Activated CD8-positive, alpha-beta T cell treated with anti-CD3 and anti-CD28 coated beads for 36 hours (primary cell): ENCODE measurements at places on chromosomes 7 and 10. TPM values are rescaled to one million over a fixed set of nuclear protein-coding genes. Genes with fewer than 3 reads are reported as not detected.

TAS2R41 gene
- total RNA-seq, result not detected

OPN1SW gene
- total RNA-seq, result not detected

HOXA6 gene
- not detected for total RNA-seq

CCZ1 gene
- total RNA-seq, result 107 TPM

OPALIN gene
- total RNA-seq, result not detected

CAV1 gene
- 0.74 TPM for total RNA-seq

SUFU gene
- 8.5 TPM for total RNA-seq

SLC39A12 gene
- not detected for total RNA-seq

TRIM50 gene
- total RNA-seq, result not detected

GRCh38 chr10:100749309-100750217 lies 4.2 kb downstream of the PAX2 start:
- H3K36me3 ChIP-seq, result no peaks in the 10 kb centered on the region
- peaks cover 26% of the 10 kb centered on the region for H3K4me1 ChIP-seq
- no peak overlapping the region for H3K27ac ChIP-seq
- H3K27me3 ChIP-seq, result peaks cover 74% of the 10 kb centered on the region
- H3K4me3 ChIP-seq, result no peak overlapping the region

GRCh38 chr10:61973906-61974305 lies 72.4 kb downstream of the ARID5B start:
- H3K4me1 ChIP-seq, result peaks cover 35% of the 10 kb centered on the region
- H3K4me3 ChIP-seq, result no peak overlapping the region

DNA sequence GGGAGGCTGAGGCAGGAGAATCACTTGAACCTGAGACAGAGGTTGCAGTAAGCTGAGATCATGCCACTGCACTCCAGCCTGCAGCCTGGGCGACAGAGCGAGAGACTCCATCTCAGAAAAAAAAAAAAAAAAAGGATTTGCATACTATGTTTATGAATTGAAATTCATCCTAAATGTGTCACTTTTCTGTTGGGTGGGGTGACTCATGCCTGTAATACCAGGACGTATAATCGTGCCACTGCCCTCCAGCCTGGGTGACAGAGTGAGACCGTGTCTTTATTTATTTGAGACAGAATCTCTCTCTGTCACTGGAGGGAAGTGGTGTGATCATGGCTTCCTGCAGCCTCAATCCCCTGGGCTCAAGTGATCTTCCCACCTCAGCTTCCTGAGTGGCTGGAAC lies 5.8 kb downstream of the ZNF212 start:
- DNase-seq, result peak; percentile 76
- H3K36me3 ChIP-seq, result peaks cover 28% of the 10 kb centered on the region
- peak overlapping the region; percentile 81 for H3K27ac ChIP-seq
- peak overlapping the region; percentile 3 for H3K4me3 ChIP-seq

- peaks cover 12% of the 10 kb centered on the region for H3K4me1 ChIP-seq
- DNase-seq, result peak; percentile 44
- H3K27ac ChIP-seq, result no peak overlapping the region
- H3K36me3 ChIP-seq, result no peaks in the 10 kb centered on the region
- H3K27me3 ChIP-seq, result peaks cover 1% of the 10 kb centered on the region
Observed at GRCh38 chr7:23277359-23277989, 21.7 kb upstream of the MALSU1 start.

GRCh38 chr10:128103229-128103714 lies 23.0 kb downstream of the MKI67 start:
- H3K27me3 ChIP-seq, result no peaks in the 10 kb centered on the region
- H3K4me1 ChIP-seq, result peaks cover 23% of the 10 kb centered on the region
- peaks cover 28% of the 10 kb centered on the region for H3K36me3 ChIP-seq
- DNase-seq, result peak; percentile 48
- H3K4me3 ChIP-seq, result no peak overlapping the region

DNA sequence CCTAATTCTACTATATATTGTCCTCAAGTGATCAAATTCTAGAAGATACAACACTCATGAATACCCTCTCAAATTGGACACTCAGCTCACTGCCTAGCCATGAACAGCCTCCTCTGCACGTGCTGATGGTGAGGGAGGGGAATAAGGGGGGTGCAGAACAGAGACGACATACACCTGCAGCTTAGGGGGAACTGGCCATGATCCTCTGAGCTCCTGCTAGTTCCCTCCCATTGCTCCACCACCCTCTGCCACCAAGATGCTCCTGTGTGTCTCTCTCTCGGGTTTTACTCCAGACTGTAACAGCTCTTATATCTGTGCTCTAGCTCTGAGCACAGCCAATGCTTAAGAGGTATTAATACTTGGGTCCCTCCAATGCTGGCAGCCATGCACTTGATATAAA lies 70.7 kb downstream of the VOPP1 start:
- H3K27me3 ChIP-seq, result no peaks in the 10 kb centered on the region
- no peak overlapping the region for H3K4me3 ChIP-seq
- H3K27ac ChIP-seq, result no peak overlapping the region
- DNase-seq, result no peak
- no peaks in the 10 kb centered on the region for H3K36me3 ChIP-seq

GRCh38 chr7:142120524-142120923 lies 9.0 kb downstream of the MGAM2 start:
- H3K27me3 ChIP-seq, result peaks cover 2% of the 10 kb centered on the region
- no peak for DNase-seq
- H3K4me3 ChIP-seq, result no peak overlapping the region
- H3K27ac ChIP-seq, result no peak overlapping the region
- no peaks in the 10 kb centered on the region for H3K36me3 ChIP-seq

DNA sequence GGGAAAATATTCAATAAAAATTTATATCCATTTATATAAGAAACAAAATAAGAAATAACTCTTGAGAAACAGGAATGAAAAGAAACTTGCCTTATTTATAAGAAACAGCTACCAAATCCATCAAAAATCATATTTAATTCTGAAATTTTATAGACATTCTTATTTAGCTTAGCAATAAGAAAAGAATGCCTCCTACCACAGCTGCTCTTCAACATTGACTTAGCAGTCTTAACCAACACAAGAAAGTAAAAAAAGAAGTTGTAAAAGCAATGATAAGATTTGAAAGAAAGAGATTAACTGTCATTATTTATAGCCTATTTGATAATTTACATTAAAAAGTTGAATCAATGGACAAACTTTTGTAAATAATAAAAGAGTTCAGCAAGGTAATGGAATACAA lies 212.8 kb downstream of the ZNF365 start:
- DNase-seq, result no peak
- peaks cover 5% of the 10 kb centered on the region for H3K27me3 ChIP-seq

GRCh38 chr7:113158756-113159155 lies 40.4 kb upstream of the SMIM30 start:
- H3K27ac ChIP-seq, result no peak overlapping the region
- H3K4me3 ChIP-seq, result no peak overlapping the region
- no peak for DNase-seq
- peaks cover 8% of the 10 kb centered on the region for H3K27me3 ChIP-seq

DNA sequence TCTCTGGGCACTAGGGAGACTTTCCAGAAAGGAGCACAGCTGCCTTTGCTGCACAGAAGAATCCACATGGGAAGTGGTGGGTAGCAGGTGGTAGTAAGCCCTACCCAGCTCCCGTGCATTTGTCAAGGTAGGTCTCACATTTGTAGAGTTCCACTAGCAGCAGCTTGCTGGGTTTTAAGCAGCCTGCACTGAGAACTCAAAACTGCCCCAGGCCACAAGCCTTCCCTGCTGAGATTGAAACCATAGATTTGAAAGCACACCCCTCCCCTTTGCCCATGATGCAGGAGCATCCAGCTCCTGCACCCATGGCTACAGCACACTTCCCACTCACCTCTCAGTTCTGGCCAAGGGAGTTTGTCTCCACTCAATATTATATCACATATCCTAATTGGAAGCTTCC lies 604.5 kb upstream of the STEAP1 start:
- no peaks in the 10 kb centered on the region for H3K27me3 ChIP-seq
- H3K4me3 ChIP-seq, result no peak overlapping the region
- no peak overlapping the region for H3K27ac ChIP-seq
- no peaks in the 10 kb centered on the region for H3K36me3 ChIP-seq

GRCh38 chr10:36188461-36188860 lies 546.4 kb upstream of the FZD8 start:
- no peaks in the 10 kb centered on the region for H3K36me3 ChIP-seq
- no peak overlapping the region for H3K4me3 ChIP-seq
- no peak overlapping the region for H3K27ac ChIP-seq
- no peaks in the 10 kb centered on the region for H3K27me3 ChIP-seq
- no peak for DNase-seq

- peaks cover 18% of the 10 kb centered on the region for H3K4me1 ChIP-seq
- H3K27ac ChIP-seq, result no peak overlapping the region
- DNase-seq, result no peak
- H3K4me3 ChIP-seq, result no peak overlapping the region
Observed at GRCh38 chr7:143497008-143497795, 19.5 kb downstream of the TAS2R41 start.

GRCh38 chr10:15460661-15461060 lies 89.6 kb upstream of the FAM171A1 start:
- H3K27ac ChIP-seq, result no peak overlapping the region
- DNase-seq, result no peak
- peaks cover 6% of the 10 kb centered on the region for H3K4me1 ChIP-seq
- no peak overlapping the region for H3K4me3 ChIP-seq
- no peaks in the 10 kb centered on the region for H3K36me3 ChIP-seq

DNA sequence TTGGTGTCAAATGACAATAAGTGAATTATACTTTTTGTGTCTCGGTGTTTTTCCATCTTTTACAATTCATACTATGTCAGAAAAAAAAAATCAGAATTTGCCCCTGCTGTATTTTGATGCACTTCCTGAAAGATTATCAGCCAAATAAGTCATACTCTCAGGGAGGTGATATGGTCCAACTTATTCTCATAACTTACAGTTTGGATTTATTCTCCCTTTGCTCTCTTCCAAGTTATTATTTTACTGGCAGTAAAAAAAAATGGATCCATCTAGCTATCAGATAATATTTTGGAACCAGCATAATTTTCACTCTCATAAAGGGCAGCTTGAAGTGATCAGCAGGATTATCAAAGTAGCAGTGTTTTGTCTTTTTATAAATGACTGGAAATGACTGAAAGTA lies 337.1 kb downstream of the BMPER start:
- no peak for DNase-seq
- no peaks in the 10 kb centered on the region for H3K36me3 ChIP-seq
- no peaks in the 10 kb centered on the region for H3K4me1 ChIP-seq
- no peak overlapping the region for H3K27ac ChIP-seq
- no peak overlapping the region for H3K4me3 ChIP-seq

- H3K4me3 ChIP-seq, result no peak overlapping the region
- H3K4me1 ChIP-seq, result no peaks in the 10 kb centered on the region
- H3K27me3 ChIP-seq, result peaks cover 2% of the 10 kb centered on the region
- no peak overlapping the region for H3K27ac ChIP-seq
- no peaks in the 10 kb centered on the region for H3K36me3 ChIP-seq
Observed at GRCh38 chr7:79471283-79471682, 17.8 kb upstream of the MAGI2 start.

- H3K4me3 ChIP-seq, result no peak overlapping the region
- no peak for DNase-seq
- peaks cover 17% of the 10 kb centered on the region for H3K36me3 ChIP-seq
- no peaks in the 10 kb centered on the region for H3K27me3 ChIP-seq
- H3K4me1 ChIP-seq, result peaks cover 29% of the 10 kb centered on the region
- H3K27ac ChIP-seq, result no peak overlapping the region
Observed at GRCh38 chr7:24942226-24942625, 37.8 kb downstream of the OSBPL3 start.

DNA sequence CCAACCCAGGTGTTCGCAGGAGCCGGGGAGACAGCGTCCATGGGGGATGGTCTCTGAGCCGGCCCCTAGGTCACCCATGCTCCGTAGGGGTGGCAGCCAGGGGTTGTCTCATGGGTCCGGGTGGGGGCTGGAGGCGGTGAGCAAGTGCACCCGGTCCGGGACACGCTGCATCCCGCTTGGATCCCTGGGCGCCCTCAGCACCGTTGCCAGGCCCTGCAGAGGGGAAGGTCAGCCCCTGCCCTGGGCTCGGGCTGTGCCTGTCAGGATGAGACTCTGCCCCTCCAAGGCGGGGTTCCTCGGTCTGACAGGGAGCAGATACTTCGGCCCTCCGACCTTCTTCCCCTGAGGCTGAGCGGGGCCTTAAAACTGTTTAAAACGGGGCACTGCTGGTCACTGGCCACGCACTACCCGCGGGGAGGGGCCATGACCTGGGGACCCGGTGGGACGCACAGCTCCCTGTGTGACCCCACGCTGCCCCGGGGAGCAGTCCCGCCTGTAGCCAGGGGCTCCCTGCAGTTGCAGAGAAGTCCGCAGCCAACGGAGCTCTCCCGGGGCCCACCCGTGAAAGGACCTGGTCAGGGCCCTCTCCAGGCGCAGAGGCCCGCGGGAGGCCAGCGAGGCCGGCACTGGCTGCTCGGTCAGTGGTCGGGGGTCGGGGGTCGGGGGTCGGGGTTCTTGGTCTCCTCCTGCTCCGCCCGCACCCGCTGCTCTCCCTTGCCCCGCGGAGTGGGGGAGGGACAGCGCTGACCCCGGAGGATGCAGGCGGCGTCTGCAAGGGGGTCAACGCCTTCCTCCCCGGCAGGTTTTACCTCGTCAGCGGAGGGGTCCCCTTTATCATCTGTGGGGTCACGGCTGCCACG lies 33.4 kb upstream of the KNDC1 start:
- no peak overlapping the region for H3K27ac ChIP-seq
- no peaks in the 10 kb centered on the region for H3K36me3 ChIP-seq
- H3K27me3 ChIP-seq, result peaks cover 14% of the 10 kb centered on the region
- DNase-seq, result no peak
- no peak overlapping the region for H3K4me3 ChIP-seq

- H3K36me3 ChIP-seq, result no peaks in the 10 kb centered on the region
- peaks cover 7% of the 10 kb centered on the region for H3K27me3 ChIP-seq
- no peak overlapping the region for H3K27ac ChIP-seq
- no peak for DNase-seq
- H3K4me1 ChIP-seq, result peaks cover 9% of the 10 kb centered on the region
Observed at GRCh38 chr7:99782012-99782953, 1.7 kb downstream of the CYP3A4 start.

- no peaks in the 10 kb centered on the region for H3K36me3 ChIP-seq
- H3K4me3 ChIP-seq, result no peak overlapping the region
- H3K4me1 ChIP-seq, result no peaks in the 10 kb centered on the region
- no peak overlapping the region for H3K27ac ChIP-seq
Observed at GRCh38 chr7:77649716-77650349, 46.4 kb upstream of the RSBN1L start.

DNA sequence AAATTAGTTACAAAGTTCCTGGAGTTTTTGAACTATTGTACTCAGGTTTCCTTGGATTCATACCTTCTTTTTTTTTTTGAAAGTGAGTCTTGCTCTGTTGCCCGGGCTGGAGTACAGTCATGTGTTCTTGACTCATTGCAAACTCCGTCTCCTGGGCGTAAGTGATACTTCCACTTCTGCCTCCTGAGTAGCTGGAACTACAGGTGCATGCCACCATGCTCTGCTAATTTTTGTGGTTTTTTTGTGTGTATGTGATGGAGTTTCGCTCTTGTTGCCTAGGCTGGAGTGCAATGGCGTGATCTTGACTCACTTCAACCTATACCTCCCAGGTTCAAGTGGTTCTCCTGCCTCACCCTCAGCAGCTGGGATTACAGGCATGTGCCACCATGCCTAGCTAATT lies 22.3 kb downstream of the MCM10 start:
- H3K4me1 ChIP-seq, result peaks cover 4% of the 10 kb centered on the region
- no peaks in the 10 kb centered on the region for H3K27me3 ChIP-seq
- DNase-seq, result no peak

GRCh38 chr10:83253011-83253671 lies 886.2 kb upstream of the GHITM start:
- no peak for DNase-seq
- no peak overlapping the region for H3K27ac ChIP-seq
- no peak overlapping the region for H3K4me3 ChIP-seq
- H3K36me3 ChIP-seq, result no peaks in the 10 kb centered on the region
